ENCODE measurements at places on chromosomes 12 and 14.

- DNase-seq = peak; percentile 92
Measured at GRCh38 chr12:110742718-110743570, at the start of gene PPP1CC. Gene PPP1CC, minus strand, starts transcription at chr12:110742891. Its CDS starts 184 bp downstream, at chr12:110742707.

- DNase-seq = no peak
Measured at GRCh38 chr12:71194657-71195056, 36.9 kb upstream of the TSPAN8 start.

GRCh38 chr14:20782280-20782890 is 1.3 kb downstream of the RNASE6 start:
- DNase-seq = no peak

DNA sequence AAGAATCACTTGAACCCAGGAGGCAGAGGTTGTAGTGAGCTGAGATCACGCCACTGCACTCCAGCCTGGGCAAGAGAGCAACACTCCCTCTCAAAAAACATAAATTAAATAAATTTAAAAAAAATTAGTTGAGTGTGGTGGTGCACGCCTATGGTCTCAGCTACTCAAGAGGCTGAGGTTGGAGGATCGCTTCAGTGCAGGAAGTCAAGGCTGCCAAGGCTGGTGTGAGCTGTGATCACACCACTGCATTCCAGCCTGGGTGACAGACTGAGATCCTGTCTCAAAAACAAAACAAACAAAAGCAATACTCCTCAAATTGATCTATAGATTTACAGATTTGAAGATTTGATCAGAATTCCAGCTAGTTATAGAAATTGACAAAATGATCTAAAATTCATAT is 92.7 kb upstream of the RESF1 start:
- DNase-seq = no peak

GRCh38 chr12:98823012-98823411 is 177.9 kb downstream of the APAF1 start:
- DNase-seq = no peak

DNA sequence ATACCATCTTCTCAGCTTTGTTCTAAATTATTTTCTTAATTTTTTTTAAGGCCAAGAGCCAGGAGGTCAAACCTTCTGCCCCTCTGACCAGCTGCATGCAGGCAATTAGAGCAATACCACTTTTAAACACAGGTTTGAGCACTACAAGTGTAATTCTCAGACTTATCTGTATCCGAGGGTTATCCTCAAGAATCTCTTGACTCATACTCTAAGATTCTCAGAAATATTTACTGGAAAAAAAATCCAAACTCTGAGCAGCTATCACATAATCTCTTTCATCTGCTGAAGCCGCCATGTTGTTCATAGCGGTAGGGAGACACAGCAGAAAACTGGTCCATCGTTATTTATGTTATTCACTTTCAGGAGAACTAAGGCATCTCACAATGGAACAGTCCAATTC is 27.4 kb upstream of the PTHLH start:
- no peak for DNase-seq

GRCh38 chr12:9625019-9625418 is 17.3 kb upstream of the KLRB1 start:
- no peak for DNase-seq

GRCh38 chr12:121096199-121096798 is 36.4 kb upstream of the P2RX7 start:
- no peak for DNase-seq

DNA sequence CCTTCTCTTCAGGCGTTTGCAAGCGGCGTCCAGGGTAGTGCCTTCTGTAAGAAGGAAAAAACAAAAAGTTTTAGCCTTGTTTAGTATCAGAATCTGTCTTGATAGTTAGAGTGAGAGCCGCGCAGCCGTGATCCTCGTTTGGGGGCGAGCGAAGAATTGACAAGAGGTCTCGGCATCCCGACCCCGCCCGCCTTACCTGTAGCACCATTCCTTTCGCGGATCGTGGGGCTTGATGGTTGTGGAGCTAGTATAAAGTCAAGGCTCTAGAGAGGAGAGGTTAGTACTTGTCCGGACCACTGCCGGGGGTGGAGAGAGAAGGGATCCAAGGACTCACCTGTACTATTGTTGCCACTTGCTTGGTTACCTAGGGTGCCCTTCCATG is 494 bp downstream of the TMTC3 start:
- no peak for DNase-seq

- DNase-seq = peak; percentile 62
Measured at GRCh38 chr12:79897617-79898016, 37.3 kb downstream of the PPP1R12A start.

- DNase-seq = no peak
Measured at GRCh38 chr14:52738409-52738808, 8.4 kb downstream of the STYX start.

DNA sequence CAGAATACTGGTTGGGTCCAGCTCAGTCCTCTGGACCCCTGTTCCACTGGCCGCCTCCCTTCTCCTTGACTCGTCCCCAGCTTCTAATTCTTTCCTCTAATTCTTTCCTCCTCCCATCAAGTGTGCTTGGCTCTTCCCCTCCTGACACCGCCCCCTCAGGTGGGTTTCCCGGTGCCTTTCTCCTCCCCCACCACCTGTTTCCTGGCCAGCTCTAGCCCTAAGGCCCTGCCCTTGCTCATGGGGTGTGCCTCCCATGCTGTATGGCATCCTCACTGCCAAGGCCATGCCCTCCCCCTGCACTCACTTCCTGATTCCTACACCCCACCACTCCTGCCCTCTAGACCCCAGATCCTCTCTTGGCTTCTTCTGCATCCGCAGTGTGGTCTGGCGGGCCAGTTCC is 12.1 kb upstream of the EML1 start:
- no peak for DNase-seq

- no peak for DNase-seq
Measured at GRCh38 chr12:57958061-57958657, 16.8 kb downstream of the ATP23 start.

DNA sequence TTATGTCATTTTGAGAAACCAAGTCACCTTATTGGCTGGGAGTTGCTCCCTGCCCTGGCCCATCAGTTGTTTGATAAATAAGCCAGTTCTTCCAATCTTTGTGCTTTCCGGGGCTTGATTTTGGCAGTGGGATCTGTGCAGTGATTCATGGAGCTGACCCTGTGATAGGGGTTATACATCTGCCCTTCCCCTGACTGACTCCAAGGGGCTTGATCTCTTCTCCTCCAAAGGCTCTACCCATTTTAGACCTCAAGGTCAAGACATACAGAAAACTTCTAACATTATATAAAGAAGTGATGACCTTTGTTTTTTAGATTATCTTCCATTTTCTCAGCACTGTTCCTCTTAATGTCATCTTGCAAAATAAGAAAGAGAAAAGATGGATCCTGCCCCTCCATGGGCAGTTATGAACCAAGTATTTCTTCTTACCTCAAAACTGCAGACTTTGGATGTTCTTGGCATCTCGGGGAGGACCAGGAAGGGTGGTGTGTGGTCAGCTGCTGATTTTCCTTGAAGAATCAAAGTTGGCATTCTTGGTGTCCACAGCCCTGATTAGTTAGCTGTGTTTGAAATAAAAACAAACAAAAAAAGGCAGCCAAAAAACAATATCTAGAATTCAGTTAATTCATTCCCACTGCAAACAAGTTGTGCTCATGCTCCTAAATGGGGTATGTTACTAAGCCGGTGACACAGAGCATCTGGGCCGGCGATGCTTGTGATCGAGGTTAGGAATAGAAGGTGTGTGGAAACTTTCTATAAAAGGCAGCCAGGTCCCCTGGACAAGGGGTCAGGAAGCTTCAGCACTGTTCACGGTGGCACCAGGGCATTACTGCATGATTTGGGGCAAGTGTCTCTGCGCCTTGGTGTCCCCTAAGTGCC is 120.2 kb downstream of the SAMD4A start:
- peak; percentile 43 for DNase-seq

GRCh38 chr12:92036771-92037453 is 108.7 kb downstream of the BTG1 start:
- DNase-seq = peak; percentile 86

GRCh38 chr12:93624595-93625294 is 52.3 kb downstream of the SOCS2 start:
- peak; percentile 96 for DNase-seq

- peak; percentile 66 for DNase-seq
Measured at GRCh38 chr12:52204095-52204930, 12.5 kb upstream of the KRT80 start.

DNA sequence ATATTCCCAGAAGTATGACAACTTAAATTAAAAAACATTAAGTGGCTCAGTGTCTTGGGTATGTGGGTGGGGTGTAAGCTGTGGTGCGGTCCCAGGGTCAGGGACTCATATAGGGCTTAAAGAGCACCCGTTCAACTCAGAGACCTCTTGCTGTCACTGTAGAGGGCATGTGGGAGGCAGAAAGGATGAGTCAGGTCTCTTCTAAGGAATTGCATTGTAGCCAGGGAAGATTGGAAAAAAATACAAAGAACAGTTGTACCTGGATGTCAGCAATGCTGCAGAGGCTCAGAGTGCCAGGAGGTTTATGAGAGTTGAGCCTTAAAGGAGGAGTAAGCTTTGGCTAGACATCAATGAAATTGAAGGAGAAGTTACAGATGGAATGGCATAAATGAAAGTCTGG is 104.1 kb downstream of the MYRFL start:
- DNase-seq = peak; percentile 55

DNA sequence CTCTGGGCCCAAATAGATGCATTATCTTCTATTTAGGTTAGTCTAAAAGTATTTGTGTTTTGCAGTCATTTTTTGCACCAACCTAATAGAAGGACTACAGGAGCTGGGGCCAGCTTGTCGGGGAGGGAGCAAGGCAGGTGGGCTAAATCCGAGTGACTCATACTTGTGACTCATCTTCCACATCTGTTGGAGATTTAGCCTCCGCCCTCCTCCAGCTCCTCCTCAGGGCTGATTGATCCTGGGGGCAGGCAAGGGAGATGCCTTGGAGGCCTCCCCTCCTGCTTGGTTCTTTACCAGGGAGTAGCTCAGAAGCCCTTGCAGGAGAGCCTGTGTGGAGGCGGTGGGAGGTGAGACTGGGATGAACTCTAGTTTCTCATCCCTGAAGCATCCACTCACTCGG is 27.9 kb downstream of the RHOF start:
- peak; percentile 94 for DNase-seq

GRCh38 chr12:91241756-91242155 is 59.1 kb upstream of the DCN start:
- no peak for DNase-seq

DNA sequence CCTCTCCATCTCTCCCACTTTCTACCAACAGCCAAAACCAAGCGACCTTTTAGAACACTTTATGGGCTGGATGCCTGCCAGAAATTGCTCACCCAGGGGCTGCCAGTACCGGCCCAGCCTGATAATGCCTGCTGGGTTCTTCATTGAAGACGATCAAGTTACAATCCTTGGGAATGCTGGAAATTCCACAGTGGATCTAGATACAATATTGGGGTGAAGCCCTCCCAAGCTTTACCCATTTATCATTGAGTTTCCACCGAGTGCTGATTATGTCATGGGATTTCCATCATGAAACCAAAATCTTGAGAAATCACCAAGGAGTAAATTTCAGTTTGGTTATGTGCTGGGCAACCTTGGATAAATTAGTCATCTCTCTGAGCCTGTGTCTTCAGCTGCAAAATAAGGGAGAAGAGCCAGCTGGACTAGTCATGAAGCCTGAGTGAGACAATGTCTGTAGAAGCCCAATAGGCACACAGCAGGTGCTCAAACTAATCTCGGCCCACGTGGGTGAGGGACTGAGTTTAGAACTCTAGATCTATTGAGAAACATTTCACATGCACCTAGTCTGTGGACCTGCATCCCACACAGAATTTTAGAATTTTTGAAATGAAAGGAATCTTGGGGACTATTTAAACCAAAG is 75.5 kb upstream of the CLMN start:
- no peak for DNase-seq

GRCh38 chr14:30996892-30997659 is 28.4 kb upstream of the AP4S1 start:
- no peak for DNase-seq

- no peak for DNase-seq
Measured at GRCh38 chr12:6096527-6096926, 27.9 kb downstream of the VWF start.

GRCh38 chr14:38070061-38070588 is 137.6 kb upstream of the SSTR1 start:
- DNase-seq = no peak

DNA sequence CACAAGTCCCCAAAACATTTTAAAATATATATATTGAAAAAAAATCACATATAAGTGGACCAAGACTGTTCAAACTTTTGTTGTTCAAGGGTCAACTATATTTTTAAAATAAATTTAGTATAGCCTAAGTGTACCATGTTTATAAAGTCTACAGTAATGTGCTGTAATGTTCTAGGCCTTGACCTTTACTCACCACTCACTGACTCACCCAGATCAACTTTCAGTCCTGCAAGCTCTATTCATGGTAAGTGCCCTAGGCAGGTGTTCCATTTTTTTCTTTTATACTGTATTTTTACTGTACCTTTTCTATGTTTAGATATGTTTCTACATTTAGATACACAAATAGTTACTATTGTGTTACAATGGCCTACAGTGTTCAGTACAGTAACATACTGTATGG is 23.4 kb upstream of the TMTC1 start:
- DNase-seq = peak; percentile 21

- DNase-seq = peak; percentile 83
Measured at GRCh38 chr12:77299910-77300669, 234.7 kb upstream of the E2F7 start.

GRCh38 chr12:59076622-59077021 is 156.3 kb upstream of the LRIG3 start:
- no peak for DNase-seq

DNA sequence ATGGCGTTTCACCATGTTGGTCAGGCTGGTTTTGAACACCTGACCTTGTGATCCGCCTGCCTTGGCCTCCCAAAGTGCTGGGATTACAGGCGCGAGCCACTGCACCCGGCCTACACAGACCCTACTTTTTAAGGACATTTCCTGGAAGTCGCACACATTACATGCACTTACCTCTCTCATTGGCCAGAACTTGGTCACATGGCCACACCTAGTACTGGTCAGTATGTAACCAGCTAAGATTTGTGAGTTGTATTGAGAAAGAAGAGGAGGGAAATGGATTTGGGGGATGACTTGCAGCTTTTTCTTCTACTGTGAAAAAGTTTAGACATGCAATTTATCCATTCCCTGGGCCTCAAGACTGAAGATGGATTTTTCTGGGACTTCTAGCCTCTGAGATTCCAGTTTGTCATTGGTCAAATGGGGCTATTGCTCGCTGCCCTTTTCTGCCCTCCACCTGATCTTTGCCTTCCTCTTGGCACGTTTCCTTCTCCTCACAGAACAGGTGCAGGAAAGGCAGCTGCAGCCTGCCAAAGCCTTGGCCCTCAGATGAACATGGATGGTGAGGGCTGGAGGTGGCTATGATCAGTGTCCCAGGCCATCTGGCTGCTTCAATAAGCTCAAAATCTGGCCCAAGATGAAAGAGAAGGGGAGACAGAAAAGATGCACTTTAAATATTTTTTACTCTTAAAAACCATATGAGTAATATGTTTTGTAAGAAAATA is 7.1 kb upstream of the ZDHHC22 start:
- DNase-seq = no peak

GRCh38 chr12:82893896-82894295 is 207.2 kb downstream of the TMTC2 start:
- DNase-seq = no peak

- no peak for DNase-seq
Measured at GRCh38 chr14:96399405-96399804, 7.5 kb downstream of the AK7 start.
